ENCODE measurements at places on chromosomes 4 and X. TPM values are rescaled to one million over a fixed set of nuclear protein-coding genes. Genes with fewer than 3 reads are reported as not detected.

Gene GPRASP1
- total RNA-seq, result 9.1 TPM

Gene FAM149A
- 51.4 TPM for total RNA-seq

Gene DMRTC1
- total RNA-seq, result not detected

Gene USP51
- total RNA-seq, result 1.6 TPM

Gene EVC
- total RNA-seq, result 18.4 TPM

Gene TKTL2
- total RNA-seq, result not detected

Gene MAGEC2
- total RNA-seq, result not detected

Gene SSX3
- not detected for total RNA-seq

Gene CXorf65
- total RNA-seq, result not detected

Gene EPHA5
- total RNA-seq, result not detected

Gene ZMAT1
- total RNA-seq, result 12.5 TPM

DNA sequence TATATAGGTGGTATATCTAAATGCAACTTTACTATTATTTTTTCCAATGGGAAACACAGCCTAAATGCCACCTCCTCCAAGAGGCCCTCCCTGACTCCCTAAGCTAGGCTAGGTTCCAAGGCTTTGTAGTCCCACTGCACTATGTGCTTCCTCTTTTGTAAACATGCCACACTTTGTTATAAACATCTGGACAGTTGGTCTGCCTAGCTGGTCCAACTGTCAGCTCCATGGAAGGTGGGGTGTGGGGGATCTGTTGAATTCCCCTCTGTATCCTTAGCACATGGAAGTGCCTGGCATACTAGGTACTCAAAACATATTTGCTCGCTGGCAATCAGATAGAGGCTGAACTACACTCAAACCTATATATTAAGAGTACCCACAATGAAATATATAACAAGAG, 63.4 kb downstream of the SLC9A7 start:
- H3K4me3 ChIP-seq, result no peak overlapping the region
- no peaks in the 10 kb centered on the region for H3K36me3 ChIP-seq
- DNase-seq, result no peak
- no peaks in the 10 kb centered on the region for H3K4me1 ChIP-seq

- no peaks in the 10 kb centered on the region for H3K36me3 ChIP-seq
- no peak for DNase-seq
- no peaks in the 10 kb centered on the region for H3K4me1 ChIP-seq
- H3K27ac ChIP-seq, result no peak overlapping the region
- H3K4me3 ChIP-seq, result no peak overlapping the region
Observed at GRCh38 chr4:13856387-13856786, 228.9 kb upstream of the BOD1L1 start.

DNA sequence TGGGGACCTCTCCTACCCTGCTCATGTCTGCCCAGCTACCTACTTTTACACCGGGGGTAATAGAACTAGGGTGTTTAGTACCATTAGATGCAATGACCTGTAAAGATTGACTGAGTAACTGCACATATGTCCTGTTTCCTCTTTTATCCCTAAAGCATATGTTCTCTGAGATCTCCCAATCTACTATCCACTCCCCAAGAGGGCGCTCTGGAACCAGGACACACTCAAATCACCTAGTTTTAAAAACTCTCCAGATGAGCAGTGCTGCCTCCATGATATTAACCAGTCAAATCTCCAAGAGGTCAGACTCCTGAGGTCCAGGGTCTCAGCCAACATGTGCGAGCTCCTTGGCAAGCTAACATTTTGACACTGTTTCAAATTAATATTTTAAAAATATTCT, 87.0 kb upstream of the TSPAN5 start:
- H3K36me3 ChIP-seq, result no peaks in the 10 kb centered on the region
- no peak overlapping the region for H3K4me3 ChIP-seq
- no peaks in the 10 kb centered on the region for H3K27me3 ChIP-seq
- no peak overlapping the region for H3K27ac ChIP-seq

DNA sequence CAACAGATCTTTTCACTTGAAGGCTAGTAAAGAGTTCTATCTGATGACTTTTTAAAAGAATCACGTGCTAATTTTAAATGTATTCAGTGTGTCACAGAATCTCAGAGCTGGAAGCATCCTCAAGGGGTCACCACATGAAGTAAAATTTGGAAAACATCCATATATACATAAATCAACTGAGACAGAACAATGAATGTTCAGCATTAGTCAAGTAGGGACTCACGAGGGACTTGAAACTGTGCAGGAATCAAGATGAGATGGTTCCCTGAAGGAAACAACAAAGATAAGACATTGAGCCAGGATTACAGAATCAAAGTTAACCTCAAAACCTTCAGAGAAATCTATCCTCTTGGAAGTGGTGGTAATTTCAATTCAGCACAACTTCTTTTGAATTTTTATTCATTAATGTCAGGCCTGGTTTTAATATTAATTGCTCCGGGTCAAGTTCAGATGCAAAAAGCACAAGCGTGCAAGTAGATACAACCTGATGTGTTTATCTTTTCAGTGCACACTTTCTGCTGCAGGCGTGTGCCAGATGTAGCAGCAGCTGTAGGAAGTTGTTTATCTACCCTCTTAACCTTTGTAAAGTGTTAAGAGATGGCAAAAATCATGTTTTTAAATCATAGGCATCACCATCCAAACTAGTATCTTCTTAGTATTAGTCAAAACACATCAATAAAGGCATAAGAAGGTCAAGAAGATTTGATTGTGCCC, 87.7 kb upstream of the SRD5A3 start:
- H3K36me3 ChIP-seq, result no peaks in the 10 kb centered on the region
- DNase-seq, result no peak
- no peak overlapping the region for H3K27ac ChIP-seq
- H3K4me3 ChIP-seq, result no peak overlapping the region
- no peaks in the 10 kb centered on the region for H3K4me1 ChIP-seq

DNA sequence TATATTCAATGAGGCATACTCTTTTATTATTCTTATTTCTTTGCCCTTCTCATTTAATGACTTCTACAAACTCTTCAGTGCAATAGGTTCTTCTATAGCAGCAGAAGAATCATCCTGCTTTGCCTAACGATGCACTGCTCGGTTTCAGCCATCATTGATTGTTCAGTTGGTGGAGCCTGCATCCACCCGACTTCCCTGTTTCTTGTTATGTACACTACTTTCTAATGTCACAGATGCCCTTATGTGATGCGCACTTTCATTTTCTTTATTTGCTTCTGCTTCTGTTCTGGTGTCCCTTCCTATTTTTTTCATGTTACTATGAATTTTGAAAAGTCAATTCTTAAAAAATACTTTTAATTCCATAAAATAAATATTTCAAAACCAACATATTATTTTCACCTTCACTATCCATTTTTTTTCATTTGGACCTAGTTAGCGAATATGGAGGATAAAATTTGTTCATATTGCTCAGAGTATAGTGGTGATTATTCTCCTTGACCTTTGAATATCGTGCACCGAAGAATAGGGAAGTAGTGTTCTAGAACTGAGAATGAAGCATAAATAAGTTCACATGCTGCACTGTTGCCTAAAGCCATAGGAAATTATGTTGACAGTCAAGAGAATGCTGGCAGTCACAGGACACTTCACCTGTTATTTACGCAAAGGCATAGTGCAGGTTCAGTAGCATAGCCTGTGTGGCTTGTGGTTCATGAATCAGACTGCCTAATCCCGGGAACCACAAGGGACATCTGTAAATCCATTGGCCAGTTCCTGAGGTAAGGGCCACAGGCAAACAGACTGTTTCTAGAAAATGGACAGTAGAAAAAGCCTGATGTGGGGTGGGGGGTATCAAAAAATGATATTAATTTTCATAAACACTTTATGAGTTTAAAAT, 21.3 kb upstream of the SFRP2 start:
- no peak for DNase-seq
- H3K4me1 ChIP-seq, result no peaks in the 10 kb centered on the region
- H3K4me3 ChIP-seq, result no peak overlapping the region
- no peak overlapping the region for H3K27ac ChIP-seq
- no peaks in the 10 kb centered on the region for H3K36me3 ChIP-seq
- H3K27me3 ChIP-seq, result no peaks in the 10 kb centered on the region

DNA sequence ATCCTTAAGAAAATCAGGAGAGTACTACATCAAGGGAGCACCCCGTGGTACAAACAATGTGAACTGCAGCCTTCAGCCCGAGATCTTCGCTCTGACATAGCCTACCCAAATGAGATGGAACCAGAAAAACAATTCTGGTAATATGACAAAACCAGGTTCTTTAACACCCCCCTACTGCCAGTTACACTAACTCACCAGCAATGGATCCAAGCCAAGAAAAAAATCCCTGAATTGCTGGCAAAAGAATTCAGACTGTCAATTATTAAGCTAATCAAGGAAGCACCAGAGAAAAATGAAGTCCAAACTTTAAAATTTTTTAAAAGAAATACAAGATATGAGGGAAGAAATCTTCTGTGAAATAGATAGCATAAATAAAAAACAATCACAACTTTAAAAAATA, 101.7 kb upstream of the KLF8 start:
- no peak overlapping the region for H3K4me3 ChIP-seq
- H3K4me1 ChIP-seq, result no peaks in the 10 kb centered on the region
- no peaks in the 10 kb centered on the region for H3K27me3 ChIP-seq
- no peaks in the 10 kb centered on the region for H3K36me3 ChIP-seq

- no peak overlapping the region for H3K27ac ChIP-seq
- no peaks in the 10 kb centered on the region for H3K36me3 ChIP-seq
- H3K4me1 ChIP-seq, result peaks cover 9% of the 10 kb centered on the region
- no peaks in the 10 kb centered on the region for H3K27me3 ChIP-seq
- DNase-seq, result peak; percentile 55
- no peak overlapping the region for H3K4me3 ChIP-seq
Observed at GRCh38 chrX:47751670-47752069, 85.0 kb upstream of the ZNF81 start.

- H3K4me1 ChIP-seq, result no peaks in the 10 kb centered on the region
- no peaks in the 10 kb centered on the region for H3K27me3 ChIP-seq
- DNase-seq, result no peak
Observed at GRCh38 chr4:180827232-180828009, 1415.8 kb upstream of the TENM3 start.

- no peak overlapping the region for H3K27ac ChIP-seq
- peaks cover 8% of the 10 kb centered on the region for H3K4me1 ChIP-seq
- peak; percentile 64 for DNase-seq
- no peak overlapping the region for H3K4me3 ChIP-seq
Observed at GRCh38 chr4:74258963-74259362, 49.3 kb upstream of the EPGN start.

- no peak overlapping the region for H3K4me3 ChIP-seq
- H3K4me1 ChIP-seq, result no peaks in the 10 kb centered on the region
- H3K27me3 ChIP-seq, result no peaks in the 10 kb centered on the region
- no peaks in the 10 kb centered on the region for H3K36me3 ChIP-seq
Observed at GRCh38 chr4:16772366-16772850, 126.0 kb downstream of the LDB2 start.

GRCh38 chr4:1351854-1352566, 5.0 kb downstream of the UVSSA start:
- H3K27me3 ChIP-seq, result no peaks in the 10 kb centered on the region
- H3K4me1 ChIP-seq, result peaks cover 22% of the 10 kb centered on the region
- H3K36me3 ChIP-seq, result peaks cover 5% of the 10 kb centered on the region
- no peak overlapping the region for H3K4me3 ChIP-seq

DNA sequence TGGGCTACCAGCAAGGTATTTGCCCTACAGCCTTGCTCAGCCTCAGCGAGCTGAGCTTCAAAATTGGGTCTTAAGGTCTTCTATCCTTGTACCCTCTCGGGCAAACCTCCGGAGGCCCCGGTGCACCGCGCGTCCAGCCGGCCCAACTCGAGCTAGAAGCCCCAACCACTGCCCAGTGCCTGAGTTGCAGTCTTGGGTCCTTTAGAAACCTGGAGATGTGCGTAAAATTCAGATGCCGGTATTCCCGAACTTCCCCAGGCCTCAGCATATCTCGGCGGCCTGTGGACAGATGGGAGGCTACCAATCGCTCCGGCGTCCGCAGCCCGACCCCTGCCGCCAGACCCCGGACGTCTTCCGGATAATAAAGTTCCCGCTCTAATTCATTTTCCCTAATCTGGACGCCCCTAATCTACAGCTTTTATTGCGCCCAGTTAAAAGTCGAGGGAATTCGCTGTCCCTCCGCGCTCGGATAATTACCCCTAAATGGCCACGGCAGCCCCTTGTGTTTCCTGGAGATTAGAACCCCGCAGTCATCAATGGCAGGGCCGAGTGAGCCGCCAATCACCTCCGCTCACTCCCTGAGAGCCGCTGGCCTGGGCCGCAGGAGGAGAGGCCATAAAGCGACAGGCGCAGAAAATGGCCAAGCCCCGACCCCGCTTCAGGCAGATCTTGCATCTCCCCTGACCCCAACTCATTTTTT, 1.5 kb upstream of the MSX1 start:
- no peaks in the 10 kb centered on the region for H3K36me3 ChIP-seq
- H3K27ac ChIP-seq, result no peak overlapping the region
- DNase-seq, result no peak
- no peak overlapping the region for H3K4me3 ChIP-seq
- H3K27me3 ChIP-seq, result no peaks in the 10 kb centered on the region
- peaks cover 58% of the 10 kb centered on the region for H3K4me1 ChIP-seq

GRCh38 chr4:129063640-129064039, 29.7 kb downstream of the SCLT1 start:
- H3K27ac ChIP-seq, result no peak overlapping the region
- no peaks in the 10 kb centered on the region for H3K27me3 ChIP-seq
- H3K36me3 ChIP-seq, result no peaks in the 10 kb centered on the region
- H3K4me1 ChIP-seq, result no peaks in the 10 kb centered on the region

DNA sequence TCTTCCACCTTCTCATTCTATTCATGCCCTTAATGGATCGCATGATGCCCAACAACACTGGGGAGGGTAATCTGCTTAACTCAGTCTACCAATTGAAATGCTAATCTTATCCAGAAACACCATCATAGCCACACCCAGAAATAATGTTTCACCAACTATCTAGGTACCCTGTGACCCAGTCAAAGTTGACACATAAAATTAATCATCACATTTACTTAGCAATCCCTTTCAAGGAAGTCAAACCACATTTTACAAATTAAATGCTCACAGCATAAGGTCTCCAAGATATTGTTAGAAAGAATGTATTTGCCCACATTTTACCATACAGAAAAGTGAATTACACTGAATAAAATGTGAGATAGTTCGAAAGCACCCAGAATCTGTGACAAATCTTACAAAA, 92.5 kb downstream of the PRSS12 start:
- no peak for DNase-seq
- no peak overlapping the region for H3K4me3 ChIP-seq
- H3K36me3 ChIP-seq, result no peaks in the 10 kb centered on the region
- H3K4me1 ChIP-seq, result no peaks in the 10 kb centered on the region
- H3K27me3 ChIP-seq, result no peaks in the 10 kb centered on the region

DNA sequence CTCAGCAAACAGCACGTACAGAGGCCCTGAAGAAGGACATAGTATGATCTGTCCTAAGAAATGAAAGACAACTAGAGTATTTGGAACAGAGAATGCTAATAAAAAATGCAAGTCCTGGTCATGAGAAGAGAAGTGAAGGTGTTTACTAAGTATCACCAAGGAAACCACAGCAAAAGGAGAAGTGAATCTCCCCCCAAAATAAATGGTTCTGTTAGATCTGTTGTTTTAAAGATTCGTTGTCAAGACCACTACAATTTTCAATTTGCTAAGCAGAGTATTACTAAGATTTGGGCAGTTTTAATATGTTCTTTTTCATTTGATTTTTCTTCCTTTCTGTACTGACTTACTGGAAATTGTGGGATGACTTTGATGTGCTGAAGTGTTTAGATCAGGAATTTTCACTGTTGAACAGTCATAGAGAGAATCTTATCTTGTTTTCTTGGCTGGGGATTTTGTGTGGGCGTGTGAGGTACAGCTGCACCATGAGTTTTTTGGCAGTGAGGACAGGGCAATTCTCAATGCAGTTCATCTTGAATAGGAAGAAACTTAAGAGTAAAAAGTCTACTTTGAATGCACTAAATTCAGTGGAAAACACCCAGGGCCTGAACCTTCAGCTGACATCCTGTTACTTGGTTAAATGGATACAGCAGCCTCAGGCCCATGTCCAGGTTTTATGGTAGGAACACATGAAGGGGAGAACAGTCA, 132.2 kb downstream of the STIM2 start:
- H3K27me3 ChIP-seq, result no peaks in the 10 kb centered on the region
- no peak overlapping the region for H3K27ac ChIP-seq
- DNase-seq, result peak; percentile 31
- H3K4me3 ChIP-seq, result no peak overlapping the region
- no peaks in the 10 kb centered on the region for H3K4me1 ChIP-seq
- H3K36me3 ChIP-seq, result no peaks in the 10 kb centered on the region
